Activated CD8-positive, alpha-beta memory T cell treated with anti-CD3 and anti-CD28 coated beads, Interleukin-2, amount 50 U/mL, for 48 hours (primary cell): ENCODE measurements at places on chromosomes 2 and 18.

DNA sequence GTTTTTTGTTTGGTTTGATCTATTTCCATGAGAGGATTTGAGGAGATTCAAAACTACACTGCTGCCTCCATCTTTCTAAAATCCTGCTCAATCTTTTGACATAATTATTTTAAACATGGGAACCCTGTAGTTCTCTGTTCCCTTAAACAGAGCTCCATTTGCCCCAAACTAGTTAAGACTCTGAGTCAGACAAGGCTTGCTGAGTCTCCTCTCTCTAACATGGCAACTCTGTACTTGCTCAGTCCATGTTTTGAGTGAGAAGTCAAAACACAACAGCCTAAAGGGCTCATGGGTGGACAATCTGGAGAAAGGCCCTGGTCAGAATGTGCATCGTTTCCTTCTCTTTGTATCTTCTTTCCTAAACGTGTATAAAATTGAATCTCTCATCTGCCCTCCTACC lies 7.1 kb upstream of the STAMBP start:
- DNase-seq: no peak

DNA sequence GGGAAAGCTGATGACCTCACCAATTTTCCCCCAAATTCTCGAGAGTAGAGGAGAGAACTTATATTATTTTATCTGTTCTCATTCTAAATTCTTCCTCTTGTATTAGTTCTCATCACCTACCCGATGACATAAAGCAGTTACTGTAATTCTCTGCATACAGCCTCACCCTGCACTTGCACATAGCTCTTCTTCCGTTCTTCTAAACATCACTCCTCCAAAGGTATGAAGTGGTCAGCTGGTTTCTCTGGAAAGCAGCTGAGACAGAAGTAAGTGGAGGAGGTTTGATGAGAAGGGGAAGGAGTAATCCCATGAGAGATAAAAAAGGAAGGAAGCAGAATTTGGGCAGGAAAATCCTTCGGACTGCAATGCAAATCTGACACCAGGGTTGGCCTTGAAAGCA lies 39.0 kb downstream of the FBXO48 start:
- DNase-seq: no peak

GRCh38 chr2:70685771-70686171 lies 82.2 kb downstream of the ADD2 start:
- peak; percentile 8 for DNase-seq

DNA sequence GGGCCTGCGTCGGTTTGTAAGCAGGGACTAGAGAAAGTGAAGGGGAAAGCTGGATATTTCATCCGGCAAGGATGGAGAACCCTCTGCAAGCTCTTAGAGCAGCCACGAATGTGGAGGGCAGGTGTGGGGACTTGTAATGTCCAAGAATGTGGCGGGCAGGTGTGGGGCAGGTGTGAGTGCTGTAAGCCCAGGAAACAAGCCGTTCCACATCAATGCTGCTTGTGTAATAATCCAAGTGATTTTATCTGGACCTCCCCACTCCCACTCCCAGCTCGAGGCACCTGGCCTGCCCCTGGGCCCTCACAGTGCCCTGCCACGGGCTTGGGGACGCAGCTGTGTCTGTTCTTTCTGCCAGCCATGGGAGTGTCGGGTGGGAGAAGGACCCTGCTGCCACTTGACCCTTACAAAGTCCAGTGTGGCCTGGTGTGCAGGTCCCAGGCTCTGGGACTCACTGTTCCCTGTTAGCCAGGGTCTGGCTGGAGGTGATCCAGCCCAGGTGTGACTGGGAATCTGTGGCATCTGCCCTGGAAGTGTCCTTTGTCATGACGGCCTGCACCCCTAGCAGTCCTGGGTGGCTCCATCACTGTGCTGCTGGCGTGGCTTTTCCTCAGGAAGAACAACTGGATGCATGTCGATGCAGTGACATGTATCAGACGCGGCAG lies 42.8 kb downstream of the SOX11 start:
- no peak for DNase-seq

DNA sequence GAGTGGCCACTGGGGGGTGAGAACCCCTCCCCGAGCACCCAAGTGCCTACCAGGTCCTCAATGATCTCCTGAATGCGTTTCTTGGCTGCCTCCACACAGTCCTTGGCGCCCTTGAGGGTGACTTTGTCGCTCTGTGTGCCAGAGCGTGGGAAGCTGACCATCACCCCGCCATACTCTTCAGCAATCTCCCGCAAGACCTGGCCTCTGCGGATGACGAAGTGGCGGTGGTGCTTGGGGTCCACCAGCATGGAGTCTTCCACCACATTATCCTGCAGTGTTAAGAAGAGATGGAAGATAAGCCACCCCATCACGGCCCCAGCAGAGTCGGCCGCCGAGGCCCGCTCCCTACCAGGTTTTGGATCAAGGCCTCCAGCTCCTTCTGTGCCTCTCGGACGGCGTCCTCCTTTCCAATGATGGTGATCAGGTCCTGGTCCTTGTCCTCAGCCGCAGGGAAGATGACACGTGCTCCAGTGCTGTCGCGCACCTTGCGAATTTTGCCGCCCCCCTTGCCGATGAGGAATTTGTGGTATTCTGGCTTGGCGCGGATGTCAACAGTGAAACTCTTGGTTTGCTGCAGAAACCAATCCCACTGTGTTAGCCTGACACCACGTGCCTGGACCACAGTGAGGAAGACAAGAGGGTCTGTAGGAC lies 51.2 kb downstream of the ANO7 start:
- DNase-seq: no peak

- DNase-seq: no peak
These were observed 60.7 kb upstream of the CYTIP start for GRCh38 chr2:157504623-157505022.

GRCh38 chr2:128401680-128402079 lies 83.0 kb upstream of the HS6ST1 start:
- DNase-seq: no peak

DNA sequence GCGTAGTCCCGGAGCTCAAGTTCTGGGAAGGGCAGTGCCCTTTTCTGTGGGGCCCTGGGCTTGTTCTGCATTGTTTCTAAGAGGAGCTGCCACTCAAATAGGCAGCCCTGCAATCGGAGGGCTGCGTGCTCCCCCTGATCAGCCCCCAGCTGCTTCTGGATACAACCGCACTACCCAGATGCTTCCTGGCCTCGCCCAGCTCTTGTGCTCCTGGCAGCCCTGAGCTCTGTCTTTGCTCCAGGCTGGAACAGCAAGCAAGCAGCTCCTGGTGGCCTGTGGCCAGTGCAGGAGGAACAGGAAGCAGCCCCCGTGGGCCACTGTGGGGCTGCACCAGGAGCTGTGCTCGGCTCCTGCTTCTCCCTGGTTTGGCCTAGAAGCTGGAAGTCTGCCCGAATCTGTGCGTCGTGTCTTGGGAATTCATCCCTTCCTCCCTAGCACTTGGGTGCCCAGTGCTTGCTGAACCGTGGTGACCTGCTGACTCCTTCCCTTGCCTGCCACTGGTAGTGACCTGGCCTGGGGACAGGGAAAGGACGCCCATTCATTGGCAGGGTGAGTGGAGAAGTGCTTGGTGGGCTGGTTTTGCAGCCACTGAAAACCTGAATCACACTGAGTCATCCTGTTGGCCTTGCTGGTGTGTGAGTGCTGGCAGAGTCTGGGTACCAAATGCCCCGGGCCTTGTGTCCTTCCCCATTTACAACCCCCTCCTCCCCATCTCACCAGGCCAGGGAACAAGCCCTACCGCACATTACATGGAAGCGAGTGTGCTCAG lies 27.3 kb upstream of the NTSR2 start:
- no peak for DNase-seq

GRCh38 chr2:73268830-73269685 lies 15.2 kb downstream of the FBXO41 start:
- DNase-seq: peak; percentile 80

DNA sequence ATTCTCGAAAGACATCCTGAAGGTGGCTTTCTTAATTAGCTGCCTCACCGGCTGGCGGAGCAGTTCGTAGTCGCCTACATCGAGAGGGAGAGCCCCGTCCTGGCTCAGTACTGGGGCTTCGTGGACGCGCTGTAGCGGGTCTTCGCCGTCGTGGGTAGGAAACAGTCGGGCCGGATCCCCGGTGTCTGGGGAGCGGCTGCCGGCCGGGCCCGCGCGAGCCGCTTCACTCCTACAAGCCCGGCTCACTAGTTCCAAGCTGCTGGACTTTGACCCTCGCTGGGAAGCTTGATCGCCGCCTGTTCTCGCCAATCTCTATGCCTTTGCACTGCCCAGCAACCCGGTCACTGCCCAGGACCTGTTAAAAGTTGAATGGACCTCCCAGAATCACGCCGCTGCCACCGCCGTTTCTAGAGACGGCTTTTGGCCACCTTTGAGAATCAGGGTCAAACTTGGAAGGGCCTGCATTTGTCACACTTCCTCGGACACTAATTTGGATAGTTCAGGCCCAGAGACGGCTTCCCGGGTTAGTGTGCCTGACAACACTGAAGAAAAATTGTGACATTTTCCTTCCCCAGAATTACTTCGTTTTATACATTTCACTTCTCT lies 41.4 kb upstream of the AKAIN1 start:
- DNase-seq: peak; percentile 75

- no peak for DNase-seq
These were observed at the start of gene SFTPB for GRCh38 chr2:85668009-85668856. SFTPB (minus strand) TSS chr2:85668199; CDS start chr2:85668183, 16 bp downstream.

- DNase-seq: no peak
These were observed 56.3 kb upstream of the CHAC2 start for GRCh38 chr2:53711271-53711780.

- no peak for DNase-seq
These were observed 10.9 kb downstream of the SH3RF3 start for GRCh38 chr2:109139865-109140396.

DNA sequence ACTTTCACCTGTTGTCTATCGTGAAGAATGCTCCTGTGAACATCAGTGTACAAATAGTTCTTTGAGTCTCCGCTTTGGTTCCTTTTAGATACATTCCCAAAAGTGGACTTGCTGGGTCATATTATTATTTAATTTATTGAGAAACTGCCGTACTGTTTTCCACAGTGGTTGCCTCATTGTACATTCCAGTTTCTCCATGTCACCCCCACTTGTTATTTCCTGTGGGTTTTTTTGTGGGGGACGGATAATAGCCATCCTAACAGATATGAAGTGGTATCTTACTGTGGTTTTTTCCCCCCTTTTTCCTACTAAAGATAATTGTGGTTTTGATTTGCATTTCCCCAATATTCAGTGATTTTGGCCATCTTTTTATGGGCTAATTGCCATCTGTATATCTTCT lies 53.8 kb downstream of the SMCHD1 start:
- no peak for DNase-seq

DNA sequence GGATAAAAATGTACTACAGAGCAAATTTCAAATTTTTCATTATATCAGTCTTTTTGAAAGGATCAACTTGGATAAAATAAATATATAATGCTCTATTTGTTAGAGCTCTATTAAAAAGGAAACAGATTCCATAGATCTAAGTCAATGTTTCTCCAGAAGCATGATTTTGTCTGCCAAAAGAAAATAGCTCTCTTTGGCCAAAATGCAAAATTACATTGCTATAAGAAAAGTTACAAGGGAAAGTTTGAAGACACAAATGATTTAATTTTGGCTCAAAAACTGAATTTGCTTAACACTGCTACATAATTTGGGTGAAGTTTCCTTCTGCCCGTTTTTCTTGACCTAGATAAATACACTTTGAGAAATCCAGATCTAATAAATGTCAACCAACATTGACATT lies 15.7 kb downstream of the C2orf69 start:
- DNase-seq: no peak

DNA sequence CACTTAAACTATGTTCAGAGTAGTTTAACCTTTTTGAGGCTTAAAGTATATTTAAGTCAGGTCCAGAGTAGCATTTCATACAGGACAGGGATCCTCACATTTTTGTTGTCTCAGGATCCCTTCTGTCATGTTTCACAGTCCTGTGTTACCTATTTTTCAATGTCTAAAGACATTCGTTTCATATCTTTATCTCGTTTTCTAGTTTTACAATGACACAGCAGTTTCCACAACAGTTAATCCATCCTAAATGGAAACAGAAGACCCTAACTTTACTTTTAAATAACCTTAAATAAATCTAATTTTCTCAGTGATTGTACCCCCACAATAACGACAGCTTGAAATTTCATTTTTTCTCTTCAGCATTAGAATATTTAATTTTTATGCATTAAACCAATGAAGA lies 17.3 kb upstream of the SCN9A start:
- no peak for DNase-seq

- no peak for DNase-seq
These were observed 57.1 kb upstream of the MSH6 start for GRCh38 chr2:47725808-47726207.

DNA sequence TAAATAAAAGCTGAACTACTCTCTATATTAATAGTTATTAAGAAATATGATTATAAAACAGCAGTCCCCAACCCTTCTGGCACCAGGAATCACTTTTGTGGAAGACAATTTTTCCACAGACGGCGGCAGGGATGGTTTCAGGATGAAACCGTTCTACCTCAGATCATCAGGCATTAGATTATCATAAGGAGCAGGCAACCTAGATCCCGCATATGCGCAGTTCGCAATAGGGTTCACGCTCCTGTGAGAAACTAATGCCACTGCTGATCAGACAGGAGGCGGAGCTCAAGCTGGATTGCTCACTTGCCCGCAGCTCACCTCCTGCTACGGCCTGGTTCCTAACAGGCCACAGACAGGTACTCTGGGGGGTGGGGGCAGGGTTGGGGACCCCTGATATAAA lies 19.3 kb upstream of the DSG2 start:
- no peak for DNase-seq

DNA sequence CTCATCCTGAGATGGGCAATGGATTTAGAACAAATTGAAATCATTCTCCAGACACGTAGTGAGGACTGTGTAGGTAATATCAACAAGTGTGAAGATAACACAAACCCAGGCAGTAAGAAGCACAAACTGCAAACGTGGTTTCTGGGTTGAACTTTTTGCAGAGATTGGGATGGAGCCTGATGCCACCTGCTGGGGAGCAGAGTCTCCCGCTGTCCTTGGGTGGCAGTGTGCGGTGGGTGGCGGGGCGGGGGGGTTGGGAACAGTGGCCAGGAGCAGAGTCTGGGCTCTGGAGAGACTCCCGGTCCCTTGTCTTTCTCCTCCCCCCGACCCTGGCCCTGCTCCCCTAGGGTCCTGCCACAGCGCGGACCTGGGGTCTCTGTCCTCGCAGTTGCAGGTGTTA lies 19.5 kb downstream of the TRAF3IP1 start:
- no peak for DNase-seq

GRCh38 chr18:65016631-65017371 lies 734.0 kb upstream of the CDH7 start:
- no peak for DNase-seq

- DNase-seq: no peak
These were observed 404.7 kb upstream of the CHAC2 start for GRCh38 chr2:53362934-53363333.

GRCh38 chr2:38653380-38653714 lies 12.6 kb upstream of the GALM start:
- DNase-seq: no peak
